ENCODE measurements at places on chromosomes 5 and 9. TPM values are rescaled to one million over a fixed set of nuclear protein-coding genes. Genes with fewer than 3 reads are reported as not detected.

LEAP2 gene
- polyA plus RNA-seq: 2.1 TPM

DCANP1 gene
- polyA plus RNA-seq: 2.4 TPM

SMIM33 gene
- polyA plus RNA-seq: not detected

ARID3C gene
- polyA plus RNA-seq: not detected

ANKRD18A gene
- 0.03 TPM for polyA plus RNA-seq

CNTFR gene
- polyA plus RNA-seq: 2.8 TPM

STC2 gene
- polyA plus RNA-seq: 1.0 TPM

GRIN3A gene
- 0.07 TPM for polyA plus RNA-seq

CTNNAL1 gene
- 21.0 TPM for polyA plus RNA-seq

LECT2 gene
- not detected for polyA plus RNA-seq

SIT1 gene
- polyA plus RNA-seq: 82.7 TPM

TRPM3 gene
- 0.13 TPM for polyA plus RNA-seq

NFIB gene
- 3.6 TPM for polyA plus RNA-seq

ZCCHC7 gene
- polyA plus RNA-seq: 31.1 TPM

GABRA6 gene
- not detected for polyA plus RNA-seq

CTSV gene
- 0.06 TPM for polyA plus RNA-seq
